ENCODE measurements at places on chromosomes 6 and 20.

DNA sequence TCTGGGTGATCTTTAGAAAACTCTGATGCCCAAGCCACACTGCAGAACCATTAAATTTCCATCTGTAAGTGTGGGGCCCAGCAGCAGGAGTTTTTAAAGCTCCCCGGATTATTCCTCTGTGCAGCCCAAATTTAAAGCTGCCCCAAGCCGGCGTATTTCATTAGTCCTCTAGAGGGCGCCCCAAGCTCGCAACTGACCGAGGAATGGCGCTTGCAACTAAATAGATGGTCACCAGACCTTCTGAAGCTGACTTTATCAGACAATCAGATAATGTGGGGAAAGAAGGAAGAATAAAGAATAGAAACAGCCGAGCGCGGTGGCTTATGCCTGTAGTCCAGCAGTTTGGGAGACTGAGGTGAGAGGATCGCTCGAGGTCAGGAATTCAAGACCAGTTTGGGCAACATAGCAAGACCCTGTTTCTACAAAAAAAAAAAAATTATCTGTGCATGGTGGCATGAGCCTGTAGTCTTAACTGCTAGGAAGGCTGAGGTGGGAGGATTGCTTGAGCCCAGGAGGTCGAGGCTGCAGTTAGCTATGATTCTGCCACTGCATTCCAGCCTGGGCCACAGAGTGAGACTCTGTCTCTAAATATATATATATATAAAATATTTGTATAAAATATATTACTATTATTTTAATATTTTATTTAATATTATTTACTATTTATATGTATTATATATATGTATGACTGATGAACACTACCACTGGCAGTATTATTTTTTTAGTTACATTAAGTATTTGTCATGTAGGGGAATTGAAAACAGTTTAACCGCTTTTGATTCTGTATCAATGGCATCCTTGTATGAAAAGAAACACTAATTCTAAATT lies 56.0 kb downstream of the OTOR start:
- DNase-seq: peak; percentile 16

DNA sequence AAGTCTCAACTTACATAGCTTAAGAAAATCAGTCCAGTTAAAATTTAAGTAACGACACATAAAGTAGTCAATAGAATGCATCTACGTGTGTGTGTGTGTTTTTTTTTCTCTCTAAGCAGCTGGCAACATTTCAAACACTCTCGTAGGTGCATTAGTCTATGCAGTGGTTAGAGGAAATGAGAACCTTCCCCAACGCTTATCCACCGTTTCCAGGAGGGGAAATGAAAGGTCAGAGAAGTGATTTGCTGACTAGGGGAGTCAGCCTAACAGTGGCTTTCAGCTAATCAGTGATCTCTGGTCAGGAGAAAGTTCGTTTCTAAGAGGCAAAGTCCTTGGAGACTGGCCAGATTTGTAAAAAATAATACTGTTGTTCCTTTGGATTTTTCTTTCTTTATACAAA lies 806.6 kb downstream of the C6orf118 start:
- DNase-seq: peak; percentile 9

GRCh38 chr6:154945271-154945890 lies 49.7 kb upstream of the TIAM2 start:
- no peak for DNase-seq

- DNase-seq: no peak
Observed at GRCh38 chr6:155364844-155365437, 50.7 kb upstream of the TFB1M start.

GRCh38 chr20:58169450-58169849 lies 59.0 kb downstream of the ANKRD60 start:
- no peak for DNase-seq

DNA sequence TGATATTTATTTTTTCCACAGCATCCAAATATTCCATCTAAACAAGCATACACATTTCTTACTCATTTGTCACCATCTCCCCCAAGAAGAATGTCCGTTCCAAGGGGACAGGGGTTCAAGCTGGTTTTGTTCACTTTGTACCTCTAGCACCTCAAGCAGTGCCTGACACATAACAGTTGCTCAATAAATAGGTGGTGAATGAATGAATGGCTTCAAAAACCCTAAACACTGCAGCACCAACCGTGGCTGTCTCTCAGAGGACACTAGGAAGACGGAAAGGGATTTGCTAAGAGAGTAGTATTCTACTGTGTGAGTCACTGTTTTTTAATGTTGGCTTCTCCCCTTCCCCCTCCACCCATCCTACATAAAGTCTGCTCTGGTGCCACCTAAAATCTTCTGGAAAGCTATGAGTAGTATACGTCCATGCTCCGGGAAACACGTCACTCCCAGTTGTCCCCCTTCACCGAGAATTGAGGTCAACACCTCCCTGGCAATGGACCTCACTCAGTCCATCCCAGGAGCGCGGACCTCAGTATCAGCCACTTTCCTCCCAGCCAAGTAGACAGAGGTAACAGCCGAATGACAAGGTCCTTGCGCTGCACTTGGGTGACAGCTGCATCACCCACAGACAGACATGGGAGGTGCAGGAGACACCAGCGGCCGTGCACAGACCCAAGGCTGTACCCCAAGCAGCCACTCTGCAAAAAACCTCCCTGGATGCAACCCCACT lies 107.4 kb downstream of the PREX1 start:
- DNase-seq: no peak

- no peak for DNase-seq
Observed at GRCh38 chr6:151075527-151075926, 164.2 kb upstream of the AKAP12 start.

- no peak for DNase-seq
Observed at GRCh38 chr6:117346142-117346930, 79.4 kb downstream of the ROS1 start.

GRCh38 chr6:32655203-32655710 lies 11.2 kb downstream of the HLA-DQB1 start:
- no peak for DNase-seq

DNA sequence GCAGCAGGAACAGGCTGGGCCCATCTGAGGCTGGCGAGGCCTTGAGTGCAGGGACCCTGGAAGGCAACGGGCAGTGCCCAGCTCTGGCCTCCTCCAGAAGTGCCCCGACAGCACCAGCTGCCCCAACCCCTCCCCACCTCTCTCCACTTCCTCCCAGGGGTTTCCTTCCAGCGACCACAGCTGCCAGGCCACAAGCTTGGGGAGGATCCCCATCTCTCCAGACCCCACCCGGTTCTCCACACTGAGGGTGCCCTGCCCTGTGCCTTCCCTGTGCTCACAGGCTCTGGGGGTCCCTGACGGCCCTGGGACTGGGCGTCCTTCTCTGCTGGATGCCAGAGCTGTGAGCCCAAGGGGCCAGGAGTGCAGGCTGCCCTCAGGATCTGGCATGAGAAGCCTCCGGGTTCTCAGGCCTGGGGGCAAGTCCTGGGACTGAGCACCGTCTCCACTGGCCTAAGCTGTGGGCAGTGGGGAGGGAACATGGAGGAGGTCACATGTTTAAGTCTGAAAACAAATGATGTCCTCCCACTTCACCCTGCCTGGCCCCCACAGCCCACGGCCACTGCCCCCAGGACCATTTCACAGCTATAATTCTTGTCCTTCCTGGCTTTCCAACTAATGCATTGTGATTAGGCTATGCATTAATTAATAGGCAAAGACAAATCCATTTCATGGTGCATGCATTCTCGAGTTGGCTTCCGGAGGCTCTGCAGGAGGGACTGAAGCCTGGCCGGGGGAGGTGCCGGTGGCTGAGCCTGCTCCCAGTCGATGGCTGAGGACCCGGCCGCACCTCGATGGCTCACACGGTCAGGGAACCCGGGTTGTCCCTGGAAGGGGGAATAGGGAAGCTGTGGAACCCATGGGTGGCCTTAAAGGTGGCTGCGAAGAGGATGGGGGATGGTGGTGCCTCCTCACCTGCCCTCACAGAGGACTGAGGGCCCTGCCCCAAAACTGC lies 24.4 kb downstream of the BHLHE23 start:
- no peak for DNase-seq

- DNase-seq: no peak
Observed at GRCh38 chr6:168122011-168122410, 43.0 kb upstream of the FRMD1 start.

DNA sequence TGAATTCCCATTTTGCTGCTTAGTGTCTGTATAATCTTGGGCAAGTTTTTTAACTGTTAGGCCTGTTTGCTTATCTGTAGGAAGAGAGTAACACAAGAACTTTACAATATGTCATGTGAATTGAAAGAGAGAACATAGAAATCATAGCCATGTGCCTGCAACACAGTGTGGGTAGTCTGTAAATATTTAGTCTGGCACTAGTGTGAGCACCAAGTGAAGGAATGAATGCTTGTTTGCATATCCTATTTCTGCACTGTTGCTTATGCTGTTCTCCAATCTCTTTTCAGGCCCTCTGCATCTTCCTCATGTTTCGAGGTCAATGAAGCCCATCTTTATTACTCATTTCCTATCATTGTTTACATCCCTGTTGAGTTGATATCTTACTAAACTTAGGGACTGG lies 49.2 kb downstream of the CBFA2T2 start:
- DNase-seq: no peak

All from left renal pelvis (tissue), 4 donors.